ENCODE measurements at places on chromosomes 1 and 21.

- no peak for DNase-seq
Observed at GRCh38 chr21:45126204-45126626, 51.8 kb downstream of the ADARB1 start.

- DNase-seq: no peak
Observed at GRCh38 chr1:201673093-201673492, 134.2 kb downstream of the NAV1 start.

DNA sequence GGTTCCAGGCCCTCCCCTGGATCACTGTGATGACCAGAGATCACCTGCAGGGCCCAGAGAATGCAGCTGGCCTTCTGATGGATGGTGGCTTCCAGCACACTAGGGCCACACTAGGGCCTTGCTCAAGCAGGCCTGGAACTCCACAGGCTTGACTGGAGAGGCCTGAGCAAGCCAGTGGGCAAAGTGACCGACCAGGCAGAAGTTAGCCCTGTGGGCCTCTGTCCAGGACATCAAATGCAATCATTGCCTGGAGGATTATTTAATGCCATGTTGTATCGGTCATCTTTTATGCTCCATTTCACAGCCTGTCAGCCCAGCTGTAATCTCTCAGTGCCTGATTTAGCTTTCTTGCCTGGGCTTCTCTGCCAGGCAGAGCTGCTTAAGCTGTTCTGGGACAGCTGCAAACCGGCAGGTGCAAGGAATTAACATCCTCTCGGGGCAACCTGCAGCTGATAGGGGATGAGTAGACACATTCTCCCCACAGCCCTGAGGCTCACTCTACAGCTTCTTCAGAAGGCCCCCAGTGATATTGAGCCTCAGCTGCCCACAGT, 17.7 kb downstream of the NENF start:
- no peak for DNase-seq

GRCh38 chr1:23098463-23099170, 70.0 kb downstream of the LUZP1 start:
- peak; percentile 66 for DNase-seq

GRCh38 chr1:187928288-187928687, 1099.5 kb downstream of the PLA2G4A start:
- no peak for DNase-seq

GRCh38 chr1:39310691-39311090, 106.2 kb downstream of the MACF1 start:
- no peak for DNase-seq

GRCh38 chr1:12711536-12711935, 4.4 kb upstream of the AADACL3 start:
- DNase-seq: no peak

DNA sequence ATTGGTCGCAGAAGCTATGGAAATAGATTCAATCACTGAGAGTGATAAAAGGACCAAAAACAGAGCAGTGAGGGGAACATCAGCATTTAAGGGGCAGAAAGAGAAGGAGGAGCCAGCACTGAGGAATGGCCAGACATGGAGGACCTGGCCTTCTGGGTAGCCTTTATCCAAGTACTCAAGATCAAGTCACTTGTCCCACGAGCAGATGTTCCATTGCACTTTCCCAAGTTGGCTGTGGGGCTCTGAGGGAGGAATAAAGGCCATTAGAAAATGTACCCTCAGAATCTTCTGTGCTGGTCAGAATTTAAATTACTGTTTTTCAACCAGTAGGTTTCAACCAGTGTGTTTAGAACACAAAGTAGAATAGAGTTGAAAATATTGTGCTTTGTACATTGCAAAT, 55.3 kb downstream of the GIPC2 start:
- no peak for DNase-seq

DNA sequence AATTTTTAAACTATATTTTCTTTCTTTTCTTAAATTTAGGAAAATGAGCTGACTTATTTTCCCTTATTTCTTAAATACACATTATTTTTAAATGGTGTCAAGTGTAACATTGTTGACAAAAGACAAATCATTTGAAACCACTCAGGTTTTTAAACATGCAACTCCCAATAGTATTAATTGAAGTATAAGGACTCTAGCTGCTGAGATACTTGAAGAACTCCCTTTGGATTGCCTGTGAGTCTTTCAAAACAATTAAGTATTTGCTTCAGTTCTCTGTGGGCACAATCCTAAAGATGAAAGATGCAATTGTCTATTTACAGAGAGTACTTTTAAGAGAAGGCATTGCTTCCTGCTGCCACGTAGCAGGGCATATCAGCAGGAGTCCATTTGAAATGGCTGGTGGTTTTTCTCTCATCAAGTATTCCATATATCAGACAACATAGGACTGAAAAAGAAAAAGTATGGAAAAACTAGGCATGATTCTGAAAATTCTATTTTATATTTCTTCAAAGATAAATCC, 373.4 kb downstream of the NEGR1 start:
- no peak for DNase-seq

DNA sequence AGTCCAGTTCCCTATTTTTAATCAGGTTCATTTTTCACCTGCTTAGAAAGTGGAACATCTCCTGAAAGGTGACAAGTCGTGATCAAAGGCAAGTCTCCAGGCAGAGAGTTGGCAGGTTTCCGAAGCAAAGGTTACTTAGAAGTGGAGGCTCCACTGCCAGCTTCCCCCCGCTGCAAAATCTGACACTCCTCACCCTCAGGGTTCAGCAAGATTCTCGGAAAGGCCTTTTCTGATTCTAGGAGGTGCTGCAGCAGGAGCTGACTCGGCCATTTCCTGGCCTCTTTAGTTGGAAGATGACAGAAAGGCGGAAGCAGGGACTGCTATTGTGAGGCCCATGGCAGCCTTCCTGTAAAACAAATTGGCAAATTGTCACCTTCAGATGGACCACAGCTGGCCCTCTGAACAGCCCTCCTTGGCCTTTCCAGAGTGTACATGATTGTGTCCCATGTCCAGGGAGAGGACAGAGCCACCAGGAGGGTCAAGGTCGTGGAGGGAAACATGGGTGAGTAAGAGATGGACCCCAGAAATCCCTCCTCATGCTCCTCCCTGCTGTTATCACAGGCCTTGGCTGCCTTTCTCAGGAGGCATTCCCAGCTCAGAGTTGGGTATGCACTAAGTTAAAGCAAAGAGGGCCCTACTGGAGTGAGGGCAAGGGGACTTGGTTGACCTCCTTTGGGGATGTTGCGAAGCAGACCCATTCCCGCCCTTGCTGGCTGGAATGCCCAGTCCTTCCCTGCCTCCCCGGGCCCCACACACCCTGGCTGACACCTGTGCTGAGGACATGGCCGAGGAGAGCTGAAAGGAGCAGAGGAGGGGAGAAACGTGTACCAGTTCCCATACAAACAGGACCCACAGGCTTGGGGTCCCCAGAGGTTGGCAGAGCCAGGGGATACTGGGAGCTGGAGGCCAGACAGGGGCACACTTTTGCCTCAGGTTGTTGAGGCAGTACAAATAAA, 115.5 kb upstream of the IRF2BP2 start:
- DNase-seq: peak; percentile 55

- no peak for DNase-seq
Observed at GRCh38 chr1:247841796-247842195, at the start of gene OR11L1. OR11L1 (minus strand) TSS chr1:247841896; CDS start chr1:247841896, 0 bp downstream.

DNA sequence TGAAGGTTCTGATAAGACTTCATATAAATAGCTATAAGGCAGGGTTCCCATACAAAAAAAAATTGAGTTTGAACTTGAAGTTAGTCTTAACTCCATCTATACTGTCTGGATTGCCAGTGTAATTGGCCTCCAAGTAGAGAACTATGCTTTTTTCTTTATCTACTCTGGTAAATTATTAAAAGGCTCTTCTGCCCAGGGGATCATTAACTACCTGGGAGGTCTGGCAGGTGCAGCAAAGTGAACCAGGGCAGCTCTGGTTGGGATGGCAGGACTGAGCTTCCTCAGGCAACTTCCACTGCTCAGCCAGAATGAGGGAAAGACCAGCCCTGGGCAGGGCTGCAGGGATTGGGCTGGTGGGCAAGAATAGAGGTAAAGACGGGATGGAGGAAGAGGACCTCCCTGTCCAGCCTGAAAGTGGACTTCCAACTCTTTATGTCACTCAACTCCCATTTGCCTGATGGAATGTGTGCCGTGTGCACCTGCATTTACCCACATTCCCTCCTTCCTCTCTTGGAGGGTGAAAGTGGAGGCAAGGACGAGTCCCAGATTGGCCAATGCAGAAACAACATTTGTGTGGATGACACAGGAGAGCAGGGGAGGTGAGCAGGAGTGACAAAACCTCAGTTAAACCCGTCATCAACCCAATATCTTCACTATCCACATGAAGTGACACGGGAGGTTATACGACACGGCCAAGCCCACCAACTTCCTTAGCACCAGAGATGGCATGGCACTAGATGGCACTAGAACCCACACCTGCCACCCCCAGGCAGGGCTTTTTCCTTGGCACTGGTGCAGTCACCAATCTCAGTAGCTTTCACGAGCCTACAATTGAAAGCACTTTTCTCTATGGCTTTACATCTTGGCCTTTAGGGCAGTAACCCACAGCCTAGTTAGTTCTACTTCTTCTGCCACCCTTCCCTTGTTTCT, 25.2 kb downstream of the CCN1 start:
- DNase-seq: no peak

DNA sequence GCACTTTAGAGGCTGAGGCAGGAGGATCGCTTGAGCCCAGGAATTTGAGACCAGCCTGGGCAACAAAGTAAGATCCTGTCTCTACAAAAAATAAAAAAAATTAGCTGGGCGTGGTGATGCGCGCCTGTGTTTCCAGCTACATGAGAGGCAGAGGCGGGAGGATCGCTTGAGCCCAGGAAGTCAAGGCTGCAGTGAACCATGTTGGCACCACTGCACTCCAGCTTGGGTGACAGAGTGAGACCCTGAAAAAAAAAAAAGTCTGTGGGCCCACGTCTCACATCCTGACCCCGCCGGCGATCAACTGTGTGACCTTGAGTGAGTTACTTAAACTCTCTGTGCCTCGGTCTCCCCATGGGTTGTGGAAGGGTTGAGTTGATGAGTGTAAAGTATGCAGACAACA, 12.7 kb upstream of the ZBTB21 start:
- no peak for DNase-seq

GRCh38 chr1:239353536-239353935, 32.8 kb upstream of the CHRM3 start:
- no peak for DNase-seq

DNA sequence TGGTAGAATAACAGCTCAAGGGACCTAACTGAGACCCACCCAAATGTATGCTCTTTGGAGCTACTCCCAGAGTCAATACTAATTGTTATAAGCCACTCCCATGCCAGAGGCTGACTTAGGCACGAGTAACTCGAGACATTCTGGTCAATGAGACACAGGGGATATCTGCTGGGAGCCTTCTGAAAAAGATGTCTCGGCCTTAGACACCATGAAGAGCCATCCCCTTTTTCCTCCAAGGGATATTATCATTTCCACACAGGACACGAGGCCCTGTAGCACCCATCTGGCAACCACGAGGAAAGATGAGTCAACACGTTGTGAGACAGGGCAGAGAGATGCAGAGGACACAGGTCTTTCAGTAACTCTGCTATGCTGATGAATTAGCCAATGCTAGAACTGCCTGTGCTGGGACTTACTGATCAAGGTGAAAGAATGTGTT, 30.7 kb downstream of the ITPKB start:
- peak; percentile 76 for DNase-seq

- DNase-seq: no peak
Observed at GRCh38 chr1:12114916-12115315, 51.8 kb downstream of the TNFRSF8 start.

GRCh38 chr1:44302541-44302940, 52.5 kb downstream of the ERI3 start:
- DNase-seq: no peak

GRCh38 chr1:36383240-36383639, 2.5 kb downstream of the STK40 start:
- no peak for DNase-seq

DNA sequence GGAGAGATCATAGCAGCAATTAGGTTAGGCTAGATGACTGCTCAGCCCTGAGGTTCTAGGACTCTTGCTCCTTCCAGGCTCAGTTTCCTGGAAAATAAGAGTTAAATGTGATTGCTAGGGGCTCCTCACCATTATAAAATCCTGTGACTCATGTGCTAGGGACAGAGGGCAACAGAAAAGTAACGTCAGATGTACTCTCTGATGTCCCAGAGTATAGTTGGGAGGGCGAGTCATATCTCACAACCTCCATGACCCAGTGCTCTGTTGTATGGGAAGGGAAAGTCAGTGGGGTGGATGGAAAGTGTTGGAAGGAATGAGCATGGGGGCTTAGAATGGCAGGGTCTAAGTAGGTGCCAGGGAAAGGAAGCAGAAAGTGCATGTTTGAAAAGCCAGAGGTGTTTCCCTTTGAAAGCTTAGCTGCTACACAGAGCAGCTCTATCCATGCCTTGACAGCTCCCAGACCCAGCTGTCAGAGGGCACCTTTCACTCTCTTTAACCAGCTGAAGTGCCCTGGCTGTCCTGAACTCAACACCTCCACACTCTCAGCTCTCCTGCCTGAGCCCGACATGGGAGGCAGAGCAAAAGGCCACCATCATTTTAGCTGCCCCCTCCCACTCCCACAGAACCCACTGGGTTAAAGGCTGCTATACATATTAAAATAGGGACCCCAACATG, 11.6 kb downstream of the GJA5 start:
- DNase-seq: no peak

- no peak for DNase-seq
Observed at GRCh38 chr21:35172231-35172630, 123.1 kb upstream of the RUNX1 start.

DNA sequence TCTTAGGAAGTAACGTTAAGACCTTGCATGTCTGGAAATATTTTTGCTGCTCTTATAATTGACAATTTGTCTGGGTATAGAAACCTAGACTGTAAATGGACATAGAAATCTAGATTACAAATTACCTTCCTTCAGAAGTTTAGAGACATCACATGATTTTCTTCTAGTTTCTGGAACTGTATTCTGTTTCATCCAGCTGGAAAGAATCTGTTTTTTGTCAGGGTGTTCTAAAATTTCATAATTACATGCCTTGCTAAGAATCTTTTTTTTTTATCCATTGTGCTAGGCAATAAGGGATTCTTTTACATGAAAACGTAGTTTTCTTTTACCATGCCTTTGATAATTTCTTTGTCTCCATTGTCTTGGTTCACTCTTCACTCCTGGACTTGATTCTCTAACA, 20.7 kb upstream of the S100A7 start:
- no peak for DNase-seq

DNA sequence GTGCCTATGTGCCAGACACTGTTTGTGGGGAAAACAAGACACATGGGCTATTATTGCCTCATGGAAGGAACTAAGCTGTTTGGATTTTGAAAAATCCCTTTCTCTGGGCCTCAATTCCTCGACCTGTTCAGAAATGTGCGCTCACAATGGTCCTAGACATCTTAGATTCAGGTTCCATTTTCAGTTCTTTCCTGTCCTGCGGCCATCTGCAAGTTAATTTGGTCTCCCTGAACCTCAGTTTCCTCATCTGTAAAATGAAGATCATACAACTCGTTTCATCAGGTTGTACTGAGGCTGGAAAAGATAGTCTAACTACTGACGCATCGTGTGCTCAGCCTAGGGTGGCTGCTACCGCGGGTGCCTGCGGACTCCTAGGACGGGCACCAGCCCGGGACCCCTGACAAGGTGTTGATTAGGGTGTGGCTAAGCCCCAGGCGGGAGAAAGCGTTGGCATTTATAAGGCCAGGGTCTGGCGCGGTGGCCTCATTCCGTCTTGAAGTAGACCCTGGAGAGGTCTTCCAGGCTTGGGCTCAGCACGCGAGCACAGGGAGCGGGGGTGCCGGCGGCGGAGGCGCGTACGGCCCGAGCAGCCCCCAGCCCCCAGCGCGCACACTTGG, 493 bp upstream of the ELOA start:
- DNase-seq: no peak

All from suppressor macrophage treated with lipopolysaccharide for 4 hours (primary cell).